ENCODE measurements at places on chromosomes 2 and 18.

GRCh38 chr2:39660612-39661236 is 5.0 kb upstream of the TMEM178A start:
- DNase-seq: no peak

DNA sequence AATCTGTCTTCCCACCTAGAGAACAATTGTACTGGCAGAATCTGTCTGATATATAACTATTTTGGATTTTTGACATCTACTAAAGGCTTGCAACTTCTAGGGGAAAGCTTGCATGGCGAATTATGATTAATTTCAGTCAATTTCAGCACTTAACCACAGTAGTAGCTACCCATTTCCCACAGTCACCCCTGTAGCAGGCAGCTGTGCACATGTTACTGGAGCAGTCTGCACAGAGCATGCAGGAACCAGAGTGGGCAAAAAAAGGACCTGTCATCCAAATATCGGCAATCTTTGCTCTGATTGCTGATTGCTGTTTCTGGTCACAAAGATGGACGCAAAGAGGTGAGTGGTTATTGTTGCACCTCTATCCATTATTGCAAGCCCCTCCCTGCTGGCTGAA is 473.3 kb downstream of the SPAG16 start:
- DNase-seq: no peak

- peak; percentile 1 for DNase-seq
Observed at GRCh38 chr18:36066686-36067054, 689 bp downstream of the RPRD1A start.

GRCh38 chr2:20130821-20131645 is 79.6 kb upstream of the LAPTM4A start:
- DNase-seq: no peak

DNA sequence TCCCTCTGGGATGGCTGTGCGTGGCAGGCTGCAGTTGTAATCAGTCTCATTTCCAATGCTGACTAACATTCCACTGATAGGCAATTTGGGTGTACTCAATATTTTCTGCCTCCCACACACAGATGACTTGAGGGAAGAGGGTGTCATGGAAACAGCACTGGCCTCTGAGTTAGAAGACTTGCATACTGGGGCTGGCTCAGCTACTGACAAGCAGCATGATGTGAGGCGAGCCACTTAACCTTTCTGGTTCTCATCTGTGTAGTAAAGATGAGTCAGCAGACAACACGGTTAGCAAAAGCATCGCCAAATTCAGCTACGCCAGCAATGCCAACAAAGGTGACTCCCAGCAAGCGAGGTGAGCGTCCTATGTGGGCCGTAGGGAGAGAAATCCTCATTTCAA is 73.5 kb downstream of the COLEC12 start:
- no peak for DNase-seq

DNA sequence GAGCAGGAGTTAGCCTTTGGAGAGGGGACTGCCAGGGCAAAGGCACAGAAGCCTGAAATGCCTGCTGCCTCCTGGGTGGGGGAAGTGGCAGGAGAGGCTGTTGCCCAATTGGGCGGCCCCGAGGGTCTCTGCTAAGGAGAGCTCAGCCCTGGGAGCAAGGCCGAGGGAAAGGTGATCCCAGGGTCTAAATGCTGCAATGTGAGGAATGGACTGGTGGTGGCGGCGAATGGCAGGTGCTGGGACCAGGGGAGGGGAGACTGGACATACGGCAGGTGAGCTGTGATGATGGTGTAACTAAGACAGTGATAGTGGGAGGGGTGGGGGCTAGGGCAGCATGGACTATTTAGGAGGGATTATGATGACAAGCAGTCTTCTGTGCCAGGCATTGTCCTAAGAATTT is 104.0 kb downstream of the DYSF start:
- DNase-seq: no peak

- no peak for DNase-seq
Observed at GRCh38 chr18:59612381-59612780, 84.8 kb downstream of the CCBE1 start.

DNA sequence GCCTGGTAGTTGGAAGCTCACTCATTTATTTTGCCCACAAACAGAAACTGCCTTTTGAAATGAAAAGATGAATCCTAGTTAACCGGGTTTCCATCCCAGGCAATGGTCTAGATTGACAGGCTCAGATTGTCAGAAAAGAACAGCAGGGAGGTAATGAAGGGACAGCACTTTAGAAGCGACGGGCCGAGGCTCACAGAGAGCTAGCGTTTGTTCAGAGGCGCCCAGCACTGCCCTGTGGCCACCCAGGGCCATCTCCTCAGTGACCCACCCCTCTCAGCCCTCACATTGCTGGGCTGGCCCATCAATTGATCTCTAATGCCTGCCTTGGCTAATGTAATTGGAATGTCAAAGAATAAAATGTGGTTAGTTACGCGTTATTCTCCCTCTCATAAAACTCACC is 304.8 kb downstream of the CDCA7 start:
- no peak for DNase-seq

DNA sequence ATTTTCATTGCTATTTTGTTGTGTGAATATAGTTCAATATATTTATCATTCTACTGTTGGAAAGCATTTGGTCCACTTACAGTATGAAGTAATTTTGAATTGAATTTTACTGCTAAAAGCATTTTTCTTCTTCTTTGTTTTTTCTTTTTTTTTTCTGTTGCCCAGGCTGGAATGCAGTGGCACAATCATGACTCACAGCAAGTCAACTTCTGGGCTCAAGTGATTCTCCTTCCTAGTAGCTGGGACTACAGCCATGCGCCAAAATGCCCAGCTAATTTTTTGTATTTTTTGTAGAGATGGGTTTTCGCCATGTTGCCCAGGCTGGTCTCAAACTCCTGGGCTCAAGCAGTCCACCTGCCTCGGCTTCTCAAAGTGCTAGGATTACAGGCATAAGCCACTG is 2.4 kb upstream of the ETAA1 start:
- DNase-seq: no peak

Measured in activated CD4-positive, alpha-beta T cell treated with anti-CD3 and anti-CD28 coated beads, Interleukin-2, Interleukin-4, amounts not matched to agents 100 ng/mL and 50 ng/mL, durations not matched to agents 16 hours and 8 hours (primary cell).